ENCODE measurements at places on chromosomes 2 and 18.

DNA sequence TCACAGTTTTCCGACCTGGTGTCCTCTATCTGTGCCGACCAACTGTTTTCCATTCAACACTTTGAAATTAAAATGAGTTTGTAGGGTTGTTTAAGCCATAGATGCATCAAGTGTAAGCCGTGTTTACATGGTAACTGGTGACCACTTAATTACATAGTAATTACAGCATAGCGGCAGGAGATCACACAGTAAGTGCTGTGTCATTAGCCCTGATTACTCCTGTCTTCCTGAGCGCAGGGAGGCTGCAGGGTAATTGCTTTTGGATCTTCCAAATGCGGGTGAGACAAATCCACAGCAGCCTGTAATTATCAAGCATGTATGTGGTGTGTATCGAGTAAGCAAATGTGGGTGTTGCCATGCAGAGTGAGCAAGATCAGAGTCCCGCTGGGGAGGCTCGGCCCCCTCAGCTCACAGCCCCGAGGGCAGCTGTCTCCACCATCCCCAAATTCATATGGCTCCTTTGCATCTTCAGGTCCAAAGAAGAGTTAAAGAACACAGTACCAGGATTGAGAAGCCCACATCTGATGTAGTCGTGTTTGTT is 71.5 kb upstream of the HDAC4 start:
- DNase-seq, result no peak

GRCh38 chr2:168773719-168774521 is 28.5 kb upstream of the NOSTRIN start:
- peak; percentile 65 for DNase-seq

DNA sequence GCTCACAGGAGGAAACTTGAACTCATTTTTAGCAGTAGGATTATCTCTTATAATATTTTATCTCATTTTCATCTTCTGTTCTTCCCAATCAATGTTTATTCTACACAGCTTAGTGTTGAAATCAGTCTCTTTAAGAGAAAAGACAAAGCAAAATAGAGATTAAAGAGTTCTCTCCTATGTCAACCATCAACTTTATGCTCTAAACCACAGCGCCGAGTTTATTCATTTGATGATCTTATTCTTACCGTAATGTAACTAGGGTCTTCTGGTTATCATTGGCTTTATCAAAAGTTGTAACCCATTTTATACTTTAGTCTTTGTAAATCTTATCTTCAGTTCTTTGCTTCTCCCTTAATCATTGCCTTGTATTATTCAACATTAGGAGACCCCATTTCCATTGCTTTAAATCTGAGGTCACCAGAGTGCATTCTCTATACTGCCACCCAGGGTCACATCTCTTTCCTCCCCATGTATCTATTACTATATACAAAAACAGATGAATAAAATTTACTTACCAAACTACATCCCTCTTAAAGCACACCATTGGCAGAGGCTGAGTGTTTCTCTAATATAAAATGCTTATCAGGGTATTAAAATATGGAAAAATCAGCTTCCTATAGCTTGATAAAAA is 22.8 kb upstream of the ERMN start:
- DNase-seq, result no peak

GRCh38 chr18:39753178-39753577 is 2187.6 kb upstream of the CELF4 start:
- DNase-seq, result no peak

DNA sequence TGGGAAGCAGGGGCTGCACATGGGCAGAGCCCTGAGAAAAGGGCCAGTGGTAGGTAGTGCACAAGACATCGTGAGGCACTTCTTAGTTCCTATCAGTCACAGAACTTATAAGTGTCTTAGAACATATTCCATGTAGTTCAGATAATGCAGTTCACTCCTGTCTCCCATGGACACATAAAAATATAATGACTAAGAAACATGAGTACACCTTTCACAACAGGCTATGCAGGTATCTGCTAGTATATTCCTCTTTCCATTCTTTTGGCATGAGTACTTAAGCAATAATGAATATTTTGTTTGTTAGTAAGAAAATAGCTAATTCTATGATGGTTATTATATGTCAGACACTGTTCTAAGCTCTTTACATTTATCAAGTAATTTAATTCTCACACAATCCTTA is 808.4 kb downstream of the BCL11A start:
- no peak for DNase-seq

- DNase-seq, result no peak
Measured at GRCh38 chr2:168171059-168171762, 76.2 kb downstream of the STK39 start.

- no peak for DNase-seq
Measured at GRCh38 chr2:64065516-64065915, 46.3 kb upstream of the VPS54 start.

DNA sequence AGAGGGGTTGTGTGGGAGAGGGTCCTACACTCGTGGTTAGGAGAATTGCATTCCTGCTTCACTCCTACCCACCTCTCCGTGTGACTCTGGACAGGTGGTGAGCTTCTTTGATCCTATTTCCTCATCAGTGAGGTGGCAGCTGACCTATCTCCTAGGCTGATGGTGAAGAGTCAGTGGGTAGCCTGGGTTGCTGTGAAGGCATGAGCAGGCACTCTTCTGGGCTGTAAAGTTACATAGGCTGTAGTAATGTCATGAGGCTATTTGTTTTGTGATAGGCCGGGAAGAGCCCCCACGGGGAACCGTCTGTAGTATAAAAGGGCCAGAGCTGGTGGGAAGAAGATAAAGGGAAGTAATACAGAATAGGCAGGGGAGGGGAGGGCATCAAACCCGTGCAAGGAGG is 83.8 kb downstream of the TMEM247 start:
- DNase-seq, result no peak

DNA sequence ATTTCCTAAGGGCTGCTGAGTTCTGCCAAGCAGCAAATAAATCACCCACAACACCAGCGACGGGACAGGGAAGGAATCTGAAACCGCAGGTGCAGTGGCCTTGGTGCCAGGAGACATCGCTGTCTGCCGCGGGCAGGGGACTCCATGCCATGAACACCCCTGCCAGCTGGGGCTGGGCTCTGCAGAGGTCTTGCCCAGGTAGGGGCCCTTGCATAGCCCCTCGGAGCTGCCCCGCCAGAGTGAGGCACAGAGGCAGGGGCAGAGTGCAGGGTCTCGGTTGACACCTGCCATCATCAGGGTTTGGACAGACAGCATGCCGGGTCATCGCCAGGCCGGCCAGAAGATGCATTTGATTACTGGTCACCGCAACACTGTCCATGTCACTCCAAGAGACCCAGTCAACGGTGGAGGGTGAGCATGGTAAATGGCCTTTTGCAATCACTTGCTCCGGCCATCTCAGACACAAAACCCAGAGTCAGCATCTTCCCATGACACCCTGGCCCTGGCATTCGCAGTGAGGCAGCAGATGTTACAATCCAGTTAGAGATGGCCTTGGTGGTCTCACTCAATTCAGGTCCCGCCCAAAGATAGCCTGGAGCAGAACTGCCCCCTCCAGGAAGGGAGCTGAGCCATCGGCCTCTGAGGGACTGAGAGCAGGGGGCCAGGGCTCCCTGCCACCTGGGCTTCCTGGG is 255.4 kb downstream of the NDUFA10 start:
- DNase-seq, result no peak

- no peak for DNase-seq
Measured at GRCh38 chr18:26483633-26484032, 64.7 kb downstream of the KCTD1 start.

Data from iPS-NIHi11 (cell line).